ENCODE measurements at places on chromosomes 2 and 18. TPM values are rescaled to one million over a fixed set of nuclear protein-coding genes. Genes with fewer than 3 reads are reported as not detected.

DNA sequence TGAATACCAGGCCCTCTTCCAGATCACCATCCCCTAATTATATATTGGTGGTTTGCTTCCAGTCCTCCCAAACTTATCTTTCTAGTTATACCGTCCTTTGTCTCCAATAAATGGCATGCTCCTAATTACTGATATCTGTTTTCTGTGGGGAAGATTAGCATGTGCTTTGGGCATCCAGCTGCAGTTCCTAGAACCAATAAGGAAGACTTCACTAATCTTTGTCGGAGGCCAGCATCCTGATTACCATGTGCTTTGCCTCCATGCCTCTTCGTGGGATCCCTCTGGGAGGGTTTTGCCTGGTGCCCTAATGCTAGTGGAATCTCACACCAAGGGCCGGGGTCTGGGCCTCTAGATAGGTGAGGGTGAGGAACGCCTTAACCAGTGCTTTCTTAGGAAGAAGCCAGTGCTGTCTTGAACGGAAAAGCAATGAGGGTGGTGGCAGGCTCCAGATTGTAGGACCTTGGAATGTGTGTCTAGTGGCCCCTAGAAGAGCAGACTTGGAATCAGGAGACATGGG lies 47.7 kb downstream of the ACKR3 start:
- DNase-seq = no peak

GRCh38 chr2:74281141-74281975 lies 61.9 kb downstream of the SLC4A5 start:
- no peak for DNase-seq

GRCh38 chr2:8569332-8569930 lies 112.4 kb upstream of the ID2 start:
- DNase-seq = no peak

TNFRSF11A gene
- total RNA-seq = 87.3 TPM

GRCh38 chr18:33826151-33826550 lies 248.1 kb downstream of the ASXL3 start:
- DNase-seq = no peak

DNA sequence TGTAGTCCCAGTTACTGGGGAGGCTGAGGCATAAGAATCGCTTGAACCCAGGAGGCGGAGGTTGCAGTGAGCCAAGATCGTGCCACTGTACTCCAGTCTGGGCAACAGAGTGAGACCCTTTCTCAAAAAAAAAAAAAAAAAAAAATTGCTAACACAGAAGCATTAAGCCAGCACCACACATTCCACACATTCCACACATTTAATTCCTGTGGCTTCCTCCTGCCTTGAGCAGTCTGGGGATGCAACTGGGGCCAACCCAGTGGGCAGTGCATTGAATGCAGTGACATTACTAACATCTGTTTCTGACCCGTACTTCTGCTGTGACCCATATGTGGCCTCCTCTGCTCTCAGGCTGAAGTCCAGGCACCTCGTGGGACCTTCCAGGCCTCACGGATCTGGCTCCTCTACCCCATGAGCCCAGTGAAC lies 107.0 kb downstream of the BCL2L11 start:
- DNase-seq = no peak

DPP10 gene
- total RNA-seq = 12.2 TPM

ATIC gene
- total RNA-seq = 91.2 TPM

DNA sequence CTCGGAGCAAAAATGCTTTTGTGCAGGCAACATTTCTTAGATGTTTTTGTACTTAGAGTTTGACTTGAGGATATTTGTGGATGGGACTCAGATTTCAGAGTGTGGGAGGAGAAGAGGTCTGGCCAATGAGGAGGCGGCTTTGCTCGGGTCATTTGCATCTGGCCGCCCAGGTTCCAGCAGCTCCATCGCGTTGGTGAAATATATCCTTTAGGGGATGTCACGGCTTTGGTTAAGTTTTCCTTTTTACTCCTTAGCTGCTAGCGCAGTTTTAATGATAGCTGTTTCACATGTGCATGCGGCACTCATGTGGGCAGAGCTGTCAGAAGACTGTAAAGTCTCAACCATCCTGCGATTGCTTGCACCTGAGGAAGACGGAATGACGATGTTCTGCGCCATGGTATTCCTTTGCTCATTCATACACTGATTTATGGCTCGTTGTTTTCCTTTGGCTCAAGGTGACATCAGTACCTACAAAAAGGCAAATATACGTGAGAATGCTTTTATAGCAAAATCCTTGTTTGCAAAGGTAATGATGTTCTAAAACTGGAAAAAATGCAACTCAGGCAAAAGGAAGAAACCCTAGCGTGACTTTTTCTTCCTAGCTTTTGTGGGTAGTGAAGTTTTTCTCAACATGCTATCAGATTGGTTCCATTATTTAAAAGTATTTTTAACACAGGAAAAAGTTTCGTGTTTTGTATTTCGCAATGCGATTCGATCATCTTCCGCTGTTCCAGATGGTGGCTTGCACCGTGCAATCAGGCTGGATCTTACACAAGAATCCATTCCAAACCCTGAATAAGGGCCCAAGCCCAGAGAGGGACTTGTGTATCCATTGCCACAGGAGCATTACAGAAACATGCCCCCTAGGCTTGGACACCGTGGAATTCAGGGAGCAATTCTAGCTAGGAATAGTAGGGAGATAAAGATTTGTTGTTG lies 70.5 kb upstream of the ZNF516 start:
- DNase-seq = peak; percentile 55

- DNase-seq = no peak
Observed at GRCh38 chr18:44715842-44716241, 35.2 kb downstream of the SETBP1 start.

SLC4A3 gene
- total RNA-seq = 0.34 TPM

DNA sequence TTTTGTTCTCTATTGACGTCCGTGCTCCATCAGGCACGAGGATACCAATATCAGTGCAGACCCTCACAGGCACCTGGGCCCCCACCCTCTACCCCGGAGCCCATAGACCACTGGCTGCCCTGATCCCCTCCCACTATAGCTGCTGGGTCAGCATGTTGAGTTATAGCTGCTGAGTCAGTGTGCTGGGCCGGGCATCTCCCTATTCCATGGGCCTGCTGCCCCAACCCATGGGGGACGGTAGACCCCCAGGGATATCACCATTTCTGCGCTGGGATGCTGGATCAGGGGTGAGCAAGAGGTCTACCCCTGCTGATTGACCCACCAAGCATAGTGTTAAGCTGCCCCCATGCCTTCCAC lies 100.1 kb upstream of the ST3GAL5 start:
- DNase-seq = no peak

DNA sequence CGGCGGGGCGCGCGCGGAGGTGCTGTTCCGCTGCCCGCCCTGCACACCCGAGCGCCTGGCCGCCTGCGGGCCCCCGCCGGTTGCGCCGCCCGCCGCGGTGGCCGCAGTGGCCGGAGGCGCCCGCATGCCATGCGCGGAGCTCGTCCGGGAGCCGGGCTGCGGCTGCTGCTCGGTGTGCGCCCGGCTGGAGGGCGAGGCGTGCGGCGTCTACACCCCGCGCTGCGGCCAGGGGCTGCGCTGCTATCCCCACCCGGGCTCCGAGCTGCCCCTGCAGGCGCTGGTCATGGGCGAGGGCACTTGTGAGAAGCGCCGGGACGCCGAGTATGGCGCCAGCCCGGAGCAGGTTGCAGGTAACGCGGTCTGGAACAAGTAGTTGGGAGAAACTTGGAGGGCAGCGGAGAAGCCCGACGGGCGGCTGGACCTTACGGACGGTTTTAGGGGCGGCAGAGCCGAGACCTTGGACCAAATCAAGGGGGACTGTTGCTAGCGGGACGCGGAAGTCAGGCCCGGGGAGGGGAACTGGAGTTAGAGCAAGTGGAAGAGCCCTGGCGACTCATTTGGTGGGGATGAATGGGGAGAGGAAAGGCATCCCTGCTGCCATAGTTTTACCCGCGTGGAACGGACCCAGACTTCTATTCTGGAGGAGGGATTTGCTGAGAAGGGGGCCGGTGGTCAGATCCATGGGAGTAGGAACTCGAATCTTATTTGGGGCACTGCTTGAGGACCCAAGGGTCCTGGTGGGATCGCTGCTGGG lies 573 bp downstream of the IGFBP2 start:
- DNase-seq = no peak

DNA sequence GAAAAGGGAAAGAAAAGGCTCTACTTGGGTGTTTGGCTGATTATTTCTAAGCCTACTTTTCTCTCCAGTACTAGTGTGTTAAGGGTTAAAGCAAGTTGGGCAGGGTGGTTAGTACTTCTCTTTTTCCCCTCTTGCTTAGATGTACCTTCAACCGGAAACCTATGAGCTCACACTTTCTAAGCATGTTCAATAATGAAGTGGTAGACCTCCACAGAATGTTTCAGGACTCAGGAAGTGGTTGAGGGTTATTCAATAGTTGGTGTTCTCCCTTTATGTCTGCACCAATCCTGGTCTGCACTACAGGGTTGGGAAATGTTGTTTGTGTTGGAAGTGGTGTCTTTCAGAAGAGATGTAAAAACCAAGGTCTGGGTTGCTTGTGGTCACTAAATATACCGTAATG lies 137.1 kb downstream of the ZEB2 start:
- no peak for DNase-seq

NAPG gene
- 36.3 TPM for total RNA-seq

- no peak for DNase-seq
Observed at GRCh38 chr2:132782176-132782783, 112.3 kb upstream of the LYPD1 start.

DNA sequence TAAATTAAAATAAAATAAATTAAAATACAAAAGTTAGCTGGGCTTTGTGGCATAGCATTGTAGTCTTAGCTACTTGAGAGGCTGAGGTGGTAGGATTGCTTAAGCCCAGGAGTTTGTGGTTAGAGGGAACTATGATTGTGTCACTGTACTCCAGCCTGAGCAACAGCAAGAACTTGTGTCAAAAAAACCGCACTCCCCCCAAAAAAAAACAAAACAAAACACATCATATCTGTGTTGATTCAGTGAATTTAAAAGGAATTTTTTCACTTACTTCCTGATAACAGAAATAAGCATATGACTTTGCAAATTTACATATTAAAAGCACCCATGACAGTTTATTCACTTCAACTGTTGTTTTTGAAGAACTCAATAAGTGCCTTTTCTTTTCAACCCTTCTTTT lies 68.1 kb upstream of the PELI1 start:
- DNase-seq = no peak

- no peak for DNase-seq
Observed at GRCh38 chr2:121075006-121075551, 209.9 kb downstream of the TFCP2L1 start.

DNA sequence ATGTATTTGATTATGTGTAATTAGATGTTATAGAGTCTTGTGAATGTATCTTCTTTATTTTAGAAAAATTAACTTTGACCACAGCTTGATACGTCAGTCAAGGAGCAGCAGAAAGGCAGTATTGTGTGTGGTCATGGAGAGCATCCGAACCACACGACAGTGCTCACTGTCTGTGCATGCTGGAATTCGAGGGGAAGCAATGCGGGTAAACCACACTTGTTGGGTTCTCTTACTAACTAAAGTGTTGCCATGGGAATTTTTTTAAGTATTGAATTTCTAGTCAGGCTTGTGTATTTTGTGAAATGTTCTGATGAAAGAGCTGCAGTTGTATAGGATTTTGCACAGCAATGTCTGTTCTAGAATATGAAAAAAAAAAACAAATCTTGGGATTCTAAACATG lies 4.8 kb downstream of the PJVK start:
- DNase-seq = no peak

- DNase-seq = no peak
Observed at GRCh38 chr2:19041434-19042041, 316.9 kb downstream of the OSR1 start.

- no peak for DNase-seq
Observed at GRCh38 chr2:216583606-216584005, 49.6 kb upstream of the IGFBP2 start.

REL gene
- total RNA-seq = 17.4 TPM

GRCh38 chr2:3368261-3368722 lies 9.3 kb downstream of the EIPR1 start:
- DNase-seq = no peak

- no peak for DNase-seq
Observed at GRCh38 chr2:163775304-163775703, 39.5 kb upstream of the FIGN start.

GRCh38 chr18:13217466-13217961 lies 1.0 kb upstream of the LDLRAD4 start:
- DNase-seq = peak; percentile 83

DNA sequence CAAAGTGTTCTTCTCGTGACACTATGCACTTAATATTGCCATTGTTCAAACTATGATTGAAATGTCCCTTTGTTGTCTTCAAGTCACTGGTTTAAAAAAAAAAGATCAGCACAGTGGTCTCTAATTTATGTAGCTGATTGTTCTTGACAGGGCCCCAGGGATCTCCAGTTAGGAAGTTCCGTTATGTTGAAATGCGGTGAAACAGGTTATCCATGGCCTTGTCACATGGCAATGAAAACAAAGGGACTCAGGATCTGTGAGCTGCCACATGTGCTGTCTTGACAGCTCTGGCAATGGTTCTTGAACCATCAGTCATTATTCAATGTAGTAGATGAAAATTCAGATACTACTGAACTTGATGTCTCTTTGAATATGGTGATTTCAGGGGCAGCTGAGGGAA lies 147.4 kb downstream of the SETBP1 start:
- DNase-seq = no peak

GRCh38 chr2:46148369-46148736 lies 148.9 kb upstream of the EPAS1 start:
- no peak for DNase-seq

- peak; percentile 52 for DNase-seq
Observed at GRCh38 chr2:215619989-215620388, 184.1 kb upstream of the FN1 start.

HRH4 gene
- total RNA-seq = not detected

EGR4 gene
- not detected for total RNA-seq

GRCh38 chr2:121519153-121519552 lies 11.5 kb upstream of the RNU4ATAC start:
- no peak for DNase-seq

GRCh38 chr2:179511105-179511789 lies 246.6 kb upstream of the SESTD1 start:
- DNase-seq = peak; percentile 1

DNA sequence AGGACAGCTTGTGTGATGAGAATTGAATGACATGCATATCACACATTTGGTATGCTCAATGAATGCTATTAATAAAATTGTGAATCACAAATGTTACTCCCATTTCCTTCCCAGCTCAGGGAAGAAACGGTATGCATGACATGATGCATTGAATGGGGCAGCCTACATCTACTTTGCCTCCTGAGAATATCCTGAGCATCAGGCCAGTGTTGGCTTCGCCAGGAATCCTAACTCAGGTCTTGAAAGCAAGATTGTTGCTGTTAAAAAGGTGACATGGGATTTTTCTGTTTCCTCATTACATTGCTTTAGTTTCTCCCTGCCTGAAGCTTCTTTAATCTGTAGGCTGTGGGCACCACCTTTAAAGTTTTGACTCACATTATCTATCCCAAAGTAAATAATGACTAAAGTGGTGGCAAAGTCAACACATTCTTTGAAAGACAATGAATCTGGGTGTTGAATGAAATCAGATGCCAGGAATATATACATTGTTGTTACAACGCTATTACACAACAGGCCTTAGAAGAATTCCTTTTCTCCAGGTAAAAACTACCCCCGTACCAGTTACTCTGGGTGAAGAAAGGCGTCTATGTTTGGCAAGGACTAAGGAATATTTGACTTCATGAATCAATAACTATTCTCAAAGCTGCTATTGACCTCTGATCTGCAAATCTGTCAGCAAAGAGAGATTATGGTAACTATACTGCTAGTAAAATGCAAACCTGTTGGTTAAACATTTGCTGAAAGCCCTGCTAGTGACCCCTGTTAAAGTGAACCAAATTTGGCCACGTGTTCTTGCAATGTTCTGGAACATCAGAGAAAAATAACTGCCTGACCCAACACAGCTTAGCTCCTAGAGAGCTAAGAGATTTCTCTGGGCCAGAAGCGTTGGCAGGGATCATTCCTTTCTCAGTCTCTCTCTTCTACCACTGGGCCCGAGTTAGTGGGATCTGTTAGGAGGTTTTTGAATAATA lies 30.5 kb upstream of the NEDD4L start:
- no peak for DNase-seq

Data from mucosa of descending colon (tissue), 3 donors.